ENCODE measurements at places on chromosomes 11 and 22.

- no peak for DNase-seq
These were observed 1458.6 kb upstream of the TENM4 start for GRCh38 chr11:80899381-80899780.

DNA sequence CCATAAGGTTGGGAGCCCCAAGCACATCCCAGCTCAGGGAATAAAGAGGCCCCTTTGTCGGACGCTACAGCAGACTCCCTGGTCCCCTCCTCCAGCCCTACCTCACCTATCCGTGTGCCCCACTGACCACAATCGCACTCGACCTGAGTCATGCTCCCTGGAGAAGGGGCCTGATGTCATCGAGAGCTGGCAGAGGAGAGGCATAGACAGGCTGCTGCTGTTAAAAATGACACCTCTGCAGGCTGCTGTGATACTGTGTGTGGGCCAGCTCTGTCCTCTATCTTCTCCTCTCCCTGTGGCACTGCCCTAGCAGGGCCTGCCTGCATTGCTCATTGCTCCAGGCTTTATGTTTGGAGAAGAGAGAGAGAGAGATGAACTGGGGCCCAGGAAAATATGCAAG, 123.4 kb upstream of the SYT13 start:
- DNase-seq, result no peak

GRCh38 chr11:100810146-100810545, 123.1 kb downstream of the ARHGAP42 start:
- no peak for DNase-seq

- DNase-seq, result no peak
These were observed 41.9 kb downstream of the TOLLIP start for GRCh38 chr11:1267441-1268100.

DNA sequence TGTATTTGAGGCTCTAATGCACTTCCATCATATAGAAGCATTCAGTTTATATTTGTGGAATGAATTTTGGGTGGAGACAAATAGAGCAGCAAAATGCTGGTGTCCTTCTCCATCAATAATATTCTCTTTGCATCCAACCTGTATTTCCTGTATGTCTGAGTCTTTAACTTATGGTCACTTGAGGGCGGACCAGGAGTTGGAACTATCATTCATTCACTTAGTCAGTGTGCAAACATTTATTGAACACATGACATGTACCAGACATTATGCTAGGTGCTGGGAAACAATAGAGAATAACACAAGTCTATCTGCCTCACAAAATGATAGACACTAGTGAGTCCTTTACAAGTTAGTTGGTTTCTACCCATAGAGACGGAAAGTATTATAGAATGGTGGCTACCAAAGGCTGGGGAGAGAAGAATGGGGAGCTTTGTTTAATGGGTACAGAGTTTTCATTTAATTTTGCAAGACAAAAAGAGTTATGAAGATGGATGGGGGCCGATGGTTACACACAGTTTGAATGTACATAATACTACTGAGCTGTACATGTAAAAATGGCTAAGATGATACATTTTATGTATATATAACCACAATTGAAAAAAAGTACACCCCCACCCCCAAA, 4.6 kb upstream of the TMEM123 start:
- DNase-seq, result no peak

- no peak for DNase-seq
These were observed 20.5 kb downstream of the IGF2 start for GRCh38 chr11:2118677-2119076.

DNA sequence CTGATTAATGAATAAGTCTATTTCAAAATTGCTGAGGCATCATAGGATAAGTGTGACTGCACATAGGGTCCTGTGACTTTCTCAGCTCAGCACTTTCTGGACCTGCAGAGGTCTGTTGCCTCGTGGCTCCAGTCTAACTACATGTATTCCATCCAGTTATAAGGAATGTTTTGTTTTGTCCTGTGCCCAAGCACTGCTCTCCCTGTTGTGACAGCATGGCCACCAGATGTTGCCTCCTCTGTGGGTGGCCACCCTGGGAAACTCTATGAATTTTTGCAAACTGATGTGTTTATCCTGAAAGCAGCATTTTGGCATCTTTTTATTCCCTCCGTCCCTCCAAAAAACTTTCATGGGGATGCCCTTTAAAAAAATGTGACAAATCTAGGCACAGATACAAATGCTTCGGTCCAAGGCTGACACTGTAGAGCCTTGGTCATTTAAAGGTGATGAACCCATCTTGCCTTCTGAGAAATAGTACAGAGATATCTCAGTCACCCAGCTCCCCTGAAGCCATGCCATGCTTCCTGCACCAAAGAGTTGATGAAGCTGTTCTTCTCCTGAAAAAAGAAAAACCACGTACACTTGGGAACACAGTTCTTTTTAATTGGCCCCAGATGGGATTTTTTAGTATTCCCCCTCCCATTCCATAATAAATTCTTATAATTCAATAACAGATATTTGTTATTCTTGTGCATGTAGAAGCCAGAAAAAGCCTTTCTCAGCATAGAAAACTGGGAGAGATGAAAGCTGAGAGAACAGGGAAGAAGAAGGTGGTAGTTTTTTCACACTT, 72.6 kb downstream of the CCDC34 start:
- no peak for DNase-seq

DNA sequence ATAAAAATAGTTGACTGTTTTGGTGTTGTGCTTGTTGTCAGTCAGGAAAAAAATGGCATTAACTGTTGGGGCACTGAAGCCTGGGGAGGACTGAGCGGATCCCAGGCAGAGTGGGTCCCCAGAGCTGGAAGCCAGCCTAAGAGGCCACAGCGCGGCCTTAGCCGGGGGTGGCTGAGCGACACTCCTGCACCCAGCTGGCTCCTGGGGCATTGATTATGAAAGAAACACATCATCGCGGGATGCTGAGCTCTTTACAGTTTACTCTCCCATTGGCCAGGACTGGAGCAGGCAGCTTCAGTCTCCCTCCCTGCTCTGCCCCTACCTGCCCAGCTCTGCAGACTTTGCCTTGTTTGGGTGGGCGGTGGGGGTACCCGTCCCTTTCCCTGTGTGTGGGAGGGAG, 121.5 kb downstream of the ST3GAL4 start:
- no peak for DNase-seq

- DNase-seq, result no peak
These were observed 21.0 kb downstream of the ASCL2 start for GRCh38 chr11:2249189-2249916.

GRCh38 chr22:45302751-45303150, 7.0 kb upstream of the FAM118A start:
- DNase-seq, result no peak

Data from stimulated activated CD8-positive, alpha-beta memory T cell treated with anti-CD3 and anti-CD28 coated beads, Interleukin-15, amount 100 ng/mL, for 4 hours (primary cell).